ENCODE measurements at places on chromosomes 4 and X. TPM values are rescaled to one million over a fixed set of nuclear protein-coding genes. Genes with fewer than 3 reads are reported as not detected.

GRCh38 chr4:33134366-33134765 lies 2414.2 kb downstream of the PCDH7 start:
- DNase-seq, result no peak

DNA sequence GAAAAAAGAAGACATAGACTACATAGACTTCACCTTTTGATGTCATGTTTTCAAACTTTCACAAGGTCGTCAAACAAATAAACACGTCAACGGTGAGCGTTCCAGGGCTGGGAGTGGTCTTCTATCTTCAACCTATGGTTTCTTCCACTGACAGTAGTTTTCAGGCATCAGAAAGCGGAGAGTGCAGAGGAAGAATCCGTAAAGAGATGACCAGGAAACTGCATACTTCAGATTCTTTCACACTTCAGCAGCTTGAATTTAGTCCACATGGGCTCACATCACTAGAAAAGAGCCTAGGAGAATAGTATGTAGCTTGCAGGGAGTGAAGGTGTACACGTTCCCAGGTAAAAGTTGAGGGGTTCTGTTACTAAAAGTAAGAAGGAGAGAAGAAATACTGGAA lies 58.5 kb downstream of the NPY1R start:
- DNase-seq, result no peak

DNA sequence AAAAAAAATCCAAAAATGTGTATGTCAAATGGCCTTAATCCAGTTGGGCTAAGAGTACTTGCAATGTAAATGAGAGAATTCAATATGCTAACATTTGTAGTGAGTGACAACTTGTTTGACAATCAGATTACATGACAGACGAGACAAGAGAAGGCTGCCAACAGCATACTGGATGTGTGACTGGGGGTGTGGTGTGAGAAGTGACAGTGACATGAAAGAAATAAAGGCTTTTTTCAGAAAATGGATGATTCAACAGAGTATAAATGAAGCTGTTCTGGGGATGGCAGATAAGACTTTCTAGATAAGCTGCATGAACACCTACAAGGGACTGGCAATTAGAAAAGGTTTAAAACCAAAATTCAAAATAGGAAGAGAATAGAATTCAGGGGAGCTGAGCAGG lies 143.4 kb downstream of the CENPC start:
- no peak for DNase-seq

DNA sequence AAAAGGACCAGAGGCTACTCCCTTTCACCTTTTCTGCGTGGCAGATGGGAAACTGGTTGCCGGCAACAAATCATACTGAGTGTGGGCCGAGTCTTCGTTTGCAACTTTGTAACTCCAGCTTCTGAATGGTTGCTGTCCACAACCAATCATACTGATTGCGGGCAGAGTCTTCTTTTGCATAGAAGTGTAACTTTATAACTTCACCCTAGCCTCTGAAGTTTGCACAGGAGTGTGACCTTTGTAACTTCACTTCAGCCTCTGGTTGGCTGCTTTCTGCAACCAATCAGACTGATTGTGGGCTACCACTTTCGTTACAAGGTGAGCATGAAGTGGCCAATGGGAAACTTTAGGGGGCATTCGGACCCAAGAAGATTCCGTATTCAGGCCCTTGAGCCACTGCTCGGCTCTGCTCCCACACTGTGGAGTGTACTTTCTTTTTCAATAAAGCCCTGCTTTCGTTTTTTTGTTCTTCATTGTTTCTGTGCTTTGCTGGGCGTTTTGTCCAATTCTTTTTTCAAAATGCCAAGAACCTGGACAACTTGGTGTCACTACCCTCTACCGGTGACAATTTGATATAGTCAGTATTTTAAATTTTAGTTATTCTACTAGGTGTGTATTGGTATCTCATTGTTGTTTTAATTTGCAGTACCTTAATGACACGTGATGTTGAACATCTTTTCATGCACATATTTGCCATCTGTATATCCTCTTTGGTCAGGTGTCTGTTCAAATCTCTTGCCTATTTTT lies 9.0 kb upstream of the PAGE5 start:
- DNase-seq, result no peak

- no peak for DNase-seq
These were observed 17.7 kb downstream of the MRFAP1 start for GRCh38 chr4:6658209-6658595.

DNA sequence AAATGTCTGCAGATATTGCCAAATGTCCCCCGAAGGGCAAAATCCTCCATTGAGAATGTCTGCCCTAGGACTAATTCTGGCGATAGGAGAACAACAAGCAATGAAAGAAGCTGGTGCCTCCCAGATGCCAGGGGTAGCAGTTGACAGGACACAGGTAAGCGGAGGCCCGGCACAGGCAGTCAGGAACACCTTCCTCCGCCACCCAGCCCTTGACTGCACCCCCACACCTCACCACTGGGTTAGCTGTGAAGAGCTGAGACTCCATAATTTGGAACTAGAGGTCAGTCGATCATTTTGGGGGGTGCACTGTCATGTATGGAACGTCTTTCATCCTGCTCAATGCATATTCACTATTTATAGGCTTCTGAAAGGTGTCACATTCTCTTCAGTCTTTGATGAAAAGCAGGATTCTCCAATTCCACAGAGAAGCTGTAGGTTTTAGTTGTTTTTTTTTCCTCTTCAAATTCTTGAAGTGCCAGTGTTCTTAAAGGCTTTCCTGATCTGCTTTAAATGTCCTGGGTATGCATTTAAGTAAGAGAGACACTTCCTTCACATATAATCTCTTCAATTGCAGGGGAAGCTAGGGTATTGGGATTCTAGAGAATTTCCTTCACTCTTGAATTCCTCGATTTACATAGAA lies 111.6 kb upstream of the ZFP42 start:
- no peak for DNase-seq

GRCh38 chr4:101224358-101225218 lies 122.7 kb downstream of the PPP3CA start:
- no peak for DNase-seq

DNA sequence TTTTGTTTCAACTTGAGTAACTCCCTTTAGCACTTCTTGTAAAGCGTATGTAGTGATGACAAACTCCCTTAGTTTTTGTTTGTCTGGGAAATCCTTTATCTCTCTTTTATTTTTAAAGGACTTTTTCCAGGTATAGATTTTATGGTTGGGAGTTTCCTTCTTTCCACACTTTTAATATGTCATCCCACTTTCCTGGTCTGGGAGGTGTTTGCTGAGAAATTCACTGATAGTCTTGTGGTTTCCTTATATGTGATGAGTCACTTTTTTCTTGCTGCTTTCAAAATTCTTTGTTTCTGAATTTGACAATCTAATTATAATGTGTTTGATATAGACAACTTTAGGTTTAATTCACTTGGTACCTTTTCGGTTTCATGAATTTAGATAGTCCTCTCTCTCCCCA lies 353.9 kb downstream of the GPAT3 start:
- DNase-seq, result no peak

DNA sequence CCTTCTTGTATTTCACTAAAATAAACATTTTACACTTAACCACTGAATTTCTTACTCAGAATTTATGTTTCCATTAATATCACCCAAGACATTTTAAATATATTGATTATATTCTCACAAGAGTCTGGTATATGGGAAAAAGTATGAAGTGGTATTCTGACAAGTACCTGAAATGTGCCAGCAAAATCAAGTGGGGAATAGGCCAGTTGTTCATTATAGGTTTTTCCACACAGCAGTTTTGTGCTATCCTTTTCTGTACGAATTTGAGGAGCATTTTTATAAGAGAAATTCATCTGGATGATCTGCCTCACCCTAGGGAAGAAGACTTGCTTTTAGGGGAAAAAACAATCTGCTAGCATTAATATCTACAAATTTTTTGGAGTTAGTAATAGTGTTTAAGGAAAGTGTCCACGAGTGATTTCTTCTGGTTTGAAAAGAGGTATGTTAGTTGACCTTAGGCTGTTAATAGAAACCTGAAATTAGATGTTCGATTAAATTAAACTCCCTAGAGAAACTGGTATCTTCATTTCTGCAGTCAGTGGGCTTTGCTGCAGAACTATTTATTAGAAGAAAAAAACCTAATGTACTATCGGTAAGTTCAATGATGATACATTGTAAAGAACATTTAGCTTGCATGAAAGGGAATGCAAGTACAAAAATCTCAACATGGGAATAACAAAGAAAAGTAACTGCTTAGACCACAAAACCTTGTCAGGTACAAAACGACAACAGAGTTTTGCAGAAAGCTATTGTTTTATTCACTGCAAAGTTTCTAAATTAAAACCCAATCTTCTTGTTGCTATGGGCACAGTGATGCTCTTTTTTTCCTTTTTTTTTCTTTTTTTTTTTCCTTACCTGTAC lies 1.8 kb downstream of the KLF3 start:
- no peak for DNase-seq

DNA sequence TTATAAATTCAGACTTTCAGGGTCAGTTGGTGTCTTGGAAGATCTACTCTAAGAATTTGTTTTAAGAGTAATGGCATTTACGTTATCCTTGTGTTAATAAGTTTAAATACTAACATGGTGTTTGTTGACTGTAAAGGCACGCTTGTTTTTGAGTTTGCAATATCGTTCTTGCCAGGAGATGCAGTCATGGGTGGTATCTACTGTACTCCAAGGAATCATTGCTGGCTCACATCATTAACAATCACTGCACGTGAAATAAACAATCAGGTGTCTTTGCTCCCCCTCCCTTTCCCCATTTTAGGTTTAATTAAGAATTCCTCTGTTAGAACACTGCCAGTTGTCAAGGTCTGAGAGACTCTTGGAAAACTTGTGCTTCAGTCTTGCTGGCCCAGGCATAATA lies 1.6 kb downstream of the HHIP start:
- no peak for DNase-seq

GRCh38 chr4:23166407-23166806 lies 473.7 kb downstream of the GBA3 start:
- no peak for DNase-seq

DNA sequence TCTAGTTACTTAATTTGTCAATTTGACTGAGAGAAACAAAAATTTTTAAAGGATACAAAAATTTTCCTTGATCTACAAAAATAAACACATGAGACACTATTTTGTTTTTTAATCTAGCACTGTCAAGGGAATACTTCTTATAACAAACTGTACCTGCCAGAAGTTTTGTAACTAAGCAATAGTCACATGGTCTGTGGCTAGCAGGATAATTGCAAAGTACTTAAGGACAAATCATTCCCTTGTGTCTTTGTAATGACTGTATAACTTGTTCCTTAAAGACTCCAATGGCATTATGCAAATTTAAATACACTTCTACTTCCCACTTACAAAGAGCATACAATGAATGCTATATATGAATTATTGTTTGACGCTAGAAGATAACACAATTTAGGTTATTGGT lies 25.1 kb upstream of the ANK2 start:
- DNase-seq, result no peak

- peak; percentile 81 for DNase-seq
These were observed 691 bp upstream of the IGFBP7 start for GRCh38 chr4:57110640-57111511.

GRCh38 chrX:27309406-27309805 lies 153.7 kb downstream of the PPP4R3C start:
- DNase-seq, result no peak

- no peak for DNase-seq
These were observed 531.2 kb downstream of the GALNTL6 start for GRCh38 chr4:172344308-172344938.

- no peak for DNase-seq
These were observed 10.4 kb upstream of the DGAT2L6 start for GRCh38 chrX:70166601-70167590.

DNA sequence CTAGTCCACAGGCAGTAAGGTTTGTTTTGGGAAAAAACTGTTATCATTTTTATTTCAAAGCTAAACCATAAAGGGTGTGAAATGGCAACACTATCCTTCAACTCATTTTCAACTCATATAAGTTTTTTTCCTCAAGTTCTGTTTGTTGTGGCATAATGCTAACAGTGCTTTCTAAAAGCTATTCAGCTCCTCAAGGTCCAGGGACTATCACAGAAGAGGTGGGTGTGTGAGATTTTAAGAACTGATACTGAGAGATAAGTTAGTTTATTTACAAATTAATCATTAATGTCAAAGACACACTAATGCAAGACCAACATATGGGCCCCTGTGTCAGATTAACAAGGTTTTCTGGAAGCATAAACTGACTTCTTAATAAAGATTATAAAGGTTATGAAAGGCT lies 11.8 kb downstream of the UGT2B15 start:
- no peak for DNase-seq

DNA sequence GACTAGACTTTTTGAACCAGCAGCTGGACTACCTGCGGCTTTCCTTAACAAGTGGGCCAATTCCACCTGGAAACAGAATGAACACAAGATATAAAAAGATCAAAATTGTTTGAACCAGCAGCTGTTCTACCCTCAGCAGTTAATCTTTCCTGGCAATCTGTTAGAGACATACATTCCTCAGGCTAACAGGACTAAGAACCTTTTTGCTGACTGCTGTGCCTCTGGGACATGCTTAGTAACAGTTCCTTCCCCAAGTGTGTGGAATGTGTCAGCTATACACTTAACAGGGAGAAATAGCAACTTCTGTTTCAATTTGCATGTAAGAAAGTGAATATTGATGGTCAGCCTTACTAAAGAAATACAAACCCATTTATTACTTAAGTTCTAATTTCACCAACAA lies 554.4 kb downstream of the ARAP2 start:
- no peak for DNase-seq

GRCh38 chr4:153527690-153528089 lies 61.5 kb downstream of the TMEM131L start:
- no peak for DNase-seq

DNA sequence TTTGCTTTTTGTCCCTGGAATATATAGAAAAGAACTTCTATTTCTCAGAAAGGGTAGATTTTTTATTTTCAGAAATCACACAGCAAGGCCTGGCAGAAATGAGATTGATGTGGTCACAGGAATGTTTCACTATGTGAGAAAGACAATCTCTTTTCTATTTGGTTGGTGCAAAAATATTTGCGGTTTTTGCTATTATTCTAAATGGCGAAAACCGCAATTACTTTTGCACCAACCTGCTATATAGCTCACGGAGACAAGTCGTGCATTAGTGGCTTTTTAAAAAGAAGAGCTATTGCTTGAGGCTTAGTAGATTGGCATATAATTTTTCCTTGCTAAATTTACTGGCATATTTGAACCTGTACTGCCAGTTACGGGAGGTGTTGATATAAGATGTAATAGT lies 100.4 kb downstream of the ITM2A start:
- no peak for DNase-seq

GRCh38 chr4:31755751-31756150 lies 1035.6 kb downstream of the PCDH7 start:
- DNase-seq, result no peak

DNA sequence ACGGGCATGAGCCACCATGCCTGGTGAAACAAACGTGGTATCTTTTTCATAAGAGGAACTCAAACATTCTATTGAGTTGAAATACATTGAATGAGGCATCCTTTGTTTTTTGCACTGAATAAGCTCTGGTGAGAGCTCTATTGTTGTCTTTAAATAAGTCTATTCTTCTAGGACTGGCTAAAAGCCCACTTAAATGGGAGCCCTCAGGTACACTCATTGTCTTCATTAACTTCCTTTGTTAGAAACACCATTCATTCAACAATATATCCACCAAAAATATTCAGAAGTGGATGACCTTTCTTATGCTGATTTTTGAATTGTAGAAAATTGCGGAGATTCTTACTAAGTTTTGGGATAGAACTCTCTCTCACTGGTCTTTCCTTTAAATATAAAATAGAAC lies 568.0 kb downstream of the IL1RAPL1 start:
- no peak for DNase-seq

Gene UGT2B17
- 0.05 TPM for polyA plus RNA-seq

Gene EIF2S3
- polyA plus RNA-seq, result 32.6 TPM

Gene SPCS3
- polyA plus RNA-seq, result 33.7 TPM

Gene TEX11
- polyA plus RNA-seq, result not detected

Gene SH3RF1
- 2.4 TPM for polyA plus RNA-seq

Gene POU3F4
- polyA plus RNA-seq, result not detected

Gene RAB33A
- 11.3 TPM for polyA plus RNA-seq

Gene FOXO4
- 27.8 TPM for polyA plus RNA-seq

Gene TLR3
- polyA plus RNA-seq, result 1.6 TPM
